Islet precursor cell (in vitro differentiated cells): ENCODE measurements at places on chromosomes 5 and 9.

- no peak for DNase-seq
Observed at GRCh38 chr5:97455996-97456395, 272.9 kb upstream of the RIOK2 start.

DNA sequence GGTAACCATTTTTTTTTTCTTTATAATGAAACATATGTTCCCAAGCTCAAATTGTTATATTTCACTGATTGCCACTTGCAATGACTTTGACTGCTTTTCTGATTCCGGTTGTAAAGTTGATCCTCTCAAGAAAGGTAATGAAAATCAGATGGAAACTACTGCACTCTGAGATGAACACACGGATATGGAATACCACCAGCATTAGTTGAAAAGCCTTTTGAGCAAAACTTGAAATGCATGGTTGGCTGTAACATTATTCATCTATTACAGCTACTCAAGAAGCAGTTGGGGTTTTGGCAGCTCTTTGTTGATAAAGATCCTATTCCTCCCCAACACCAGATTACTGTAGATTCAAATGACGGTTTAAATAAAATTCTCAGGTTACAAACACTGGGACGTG is 591.6 kb upstream of the DMAC1 start:
- no peak for DNase-seq

GRCh38 chr5:7815892-7816534 is 34.9 kb downstream of the CFAP90 start:
- peak; percentile 97 for DNase-seq

DNA sequence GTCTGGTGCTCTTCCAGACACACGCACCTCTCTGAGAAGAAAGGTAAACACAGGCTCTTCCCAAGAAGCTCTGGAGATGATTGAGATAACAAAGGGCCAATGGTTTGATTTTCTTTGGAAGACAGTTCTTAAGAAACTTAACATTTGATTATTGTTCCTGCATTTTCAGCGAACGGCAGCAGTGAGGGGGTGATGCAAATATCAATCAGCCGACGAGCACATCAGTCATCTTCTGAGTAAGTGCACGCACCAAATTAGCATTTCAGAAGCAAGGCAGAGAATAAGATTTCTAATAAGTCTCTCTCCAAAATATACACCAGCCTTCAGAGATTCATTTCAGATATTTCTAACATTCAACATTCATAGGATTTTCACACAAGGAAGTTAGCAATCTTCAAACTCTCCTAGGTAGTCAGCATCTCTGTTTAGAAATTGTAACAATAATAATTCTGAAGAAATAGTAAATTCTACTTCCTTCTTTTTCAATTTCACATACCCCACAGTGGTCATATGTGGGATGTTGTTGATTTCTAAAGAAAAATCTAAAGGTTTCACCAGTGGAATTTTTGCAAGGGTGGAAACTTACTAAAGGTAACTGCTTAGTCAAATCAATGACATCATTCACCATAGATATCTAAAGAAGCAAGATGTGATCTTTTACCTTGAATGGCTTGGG is 250.3 kb downstream of the SEC61B start:
- DNase-seq: no peak

DNA sequence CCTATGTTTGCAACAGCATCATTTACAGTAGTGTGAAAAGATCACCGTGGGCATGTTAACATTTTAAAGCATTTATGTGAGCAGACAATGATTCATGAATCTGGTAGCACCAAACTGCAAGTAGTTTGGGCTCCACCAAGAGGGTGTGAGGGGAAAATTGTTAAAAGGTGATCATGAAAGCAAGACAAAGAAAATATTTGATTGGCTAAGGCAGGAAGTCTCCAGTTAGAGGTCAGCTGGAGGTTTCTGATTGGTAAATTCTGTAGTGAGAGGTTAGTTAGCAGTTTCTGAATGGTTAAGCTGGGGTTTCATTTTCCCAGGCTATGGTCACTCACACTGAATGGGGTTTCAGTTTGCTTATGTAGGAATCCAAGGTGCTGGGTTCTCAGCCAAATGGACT is 13.5 kb upstream of the DRD1 start:
- no peak for DNase-seq
